ENCODE measurements at places on chromosomes 1 and 21. TPM values are rescaled to one million over a fixed set of nuclear protein-coding genes. Genes with fewer than 3 reads are reported as not detected.

LCE1C gene
- total RNA-seq: not detected

GJC2 gene
- 3.3 TPM for total RNA-seq

CHIA gene
- not detected for total RNA-seq

FALEC gene
- not detected for total RNA-seq

PGBD5 gene
- not detected for total RNA-seq

APOBEC4 gene
- total RNA-seq: not detected

PTPRU gene
- total RNA-seq: 3.6 TPM

KRTAP19-3 gene
- not detected for total RNA-seq

OVAAL gene
- not detected for total RNA-seq

S1PR1 gene
- 308 TPM for total RNA-seq

MIXL1 gene
- not detected for total RNA-seq

MRPL55 gene
- total RNA-seq: 39.2 TPM

HSD3B2 gene
- not detected for total RNA-seq

CHI3L1 gene
- total RNA-seq: not detected

C1QTNF12 gene
- total RNA-seq: 0.33 TPM

IL20 gene
- not detected for total RNA-seq

MFSD2A gene
- 1.6 TPM for total RNA-seq

FAM72B gene
- 3.3 TPM for total RNA-seq

AIRE gene
- under 0.01 TPM for total RNA-seq

ERG gene
- total RNA-seq: 170 TPM

SLC44A3 gene
- 2.4 TPM for total RNA-seq

CRB1 gene
- total RNA-seq: not detected

PGLYRP3 gene
- total RNA-seq: not detected

PRKAA2 gene
- 3.3 TPM for total RNA-seq

UBL4B gene
- not detected for total RNA-seq

SLC44A5 gene
- total RNA-seq: 19.9 TPM

AGT gene
- not detected for total RNA-seq

OR2L3 gene
- total RNA-seq: not detected

VANGL2 gene
- not detected for total RNA-seq

KIAA0319L gene
- total RNA-seq: 48.8 TPM

MMP23B gene
- 0.29 TPM for total RNA-seq

UBXN10 gene
- not detected for total RNA-seq

NUP133 gene
- 35.6 TPM for total RNA-seq

All from vein endothelial cell (primary cell).